Neural crest cell (in vitro differentiated cells): ENCODE measurements at places on chromosomes 4 and X. TPM values are rescaled to one million over a fixed set of nuclear protein-coding genes. Genes with fewer than 3 reads are reported as not detected.

The CPLX1 gene
- 2.0 and 2.5 TPM in 2 replicates for total RNA-seq

The FAM241A gene
- total RNA-seq: 0.07 and 0.09 TPM in 2 replicates

The UGT2A3 gene
- not detected in 2 replicates for total RNA-seq

The ADGRG2 gene
- total RNA-seq: 0.20 and 0.21 TPM in 2 replicates

The CDKL2 gene
- 1.1 and 1.8 TPM in 2 replicates for total RNA-seq

The WNK3 gene
- total RNA-seq: 29.3 and 30.7 TPM in 2 replicates

The ARX gene
- 0.16 and 0.20 TPM in 2 replicates for total RNA-seq

The FRYL gene
- total RNA-seq: 48.7 and 51.5 TPM in 2 replicates

The CHST7 gene
- 1.9 and 2.3 TPM in 2 replicates for total RNA-seq

The PRICKLE3 gene
- total RNA-seq: 3.3 and 4.2 TPM in 2 replicates

The CD38 gene
- 0.05 and 0.11 TPM in 2 replicates for total RNA-seq

The CXCL11 gene
- not detected in 2 replicates for total RNA-seq

The PDGFRA gene
- 1.9 and 2.1 TPM in 2 replicates for total RNA-seq

The EGFL6 gene
- 0.11 TPM in 1 of 2 replicates, not detected in the other for total RNA-seq

The TMEM192 gene
- total RNA-seq: 14.3 and 15.1 TPM in 2 replicates

The TMSB15C gene
- total RNA-seq: 18.7 and 23.2 TPM in 2 replicates

The CCSER1 gene
- 9.8 and 11.9 TPM in 2 replicates for total RNA-seq

The MAGEE2 gene
- not detected in 2 replicates for total RNA-seq

The TRAPPC11 gene
- total RNA-seq: 38.2 and 41.2 TPM in 2 replicates

The F8A2 gene
- not detected in 2 replicates for total RNA-seq

The MAGEC3 gene
- total RNA-seq: not detected in 2 replicates

The MAGEB1 gene
- total RNA-seq: not detected in 2 replicates

The UBQLN2 gene
- total RNA-seq: 40.3 and 41.4 TPM in 2 replicates

The CSAG1 gene
- not detected in 2 replicates for total RNA-seq

The FRG2 gene
- not detected in 2 replicates for total RNA-seq

The EDA gene
- 1.8 and 2.5 TPM in 2 replicates for total RNA-seq

The FMR1NB gene
- not detected in 2 replicates for total RNA-seq

The RASL11B gene
- total RNA-seq: 10.2 and 11.3 TPM in 2 replicates

The SLC9B1 gene
- total RNA-seq: 1.7 and 2.0 TPM in 2 replicates

The CCDC120 gene
- 13.8 and 14.7 TPM in 2 replicates for total RNA-seq

The ADGRG4 gene
- not detected in 2 replicates for total RNA-seq

The H2BW2 gene
- total RNA-seq: 0.20 and 0.51 TPM in 2 replicates

The CLCN5 gene
- 16.7 TPM in 2 replicates for total RNA-seq

The AFF1 gene
- total RNA-seq: 34.1 and 37.8 TPM in 2 replicates

The SAP30 gene
- total RNA-seq: 44.3 and 47.1 TPM in 2 replicates

The NLGN3 gene
- 29.5 and 31.5 TPM in 2 replicates for total RNA-seq

The DMP1 gene
- total RNA-seq: not detected in 2 replicates

The ART3 gene
- not detected in 2 replicates for total RNA-seq

The TCEAL6 gene
- not detected in 2 replicates for total RNA-seq

The NAT8L gene
- total RNA-seq: 18.8 and 19.5 TPM in 2 replicates

The NAAA gene
- total RNA-seq: 3.3 and 3.5 TPM in 2 replicates

The CDS1 gene
- total RNA-seq: 1.1 and 1.3 TPM in 2 replicates

The IL21 gene
- total RNA-seq: not detected in 2 replicates

The PAGE5 gene
- not detected in 2 replicates for total RNA-seq

The EDA2R gene
- 2.8 and 3.6 TPM in 2 replicates for total RNA-seq

The RGN gene
- 0.27 and 0.70 TPM in 2 replicates for total RNA-seq

The ABLIM2 gene
- 3.8 and 6.8 TPM in 2 replicates for total RNA-seq
